NT2/D1 (cell line): ENCODE measurements at places on chromosomes 2 and 18.

DNA sequence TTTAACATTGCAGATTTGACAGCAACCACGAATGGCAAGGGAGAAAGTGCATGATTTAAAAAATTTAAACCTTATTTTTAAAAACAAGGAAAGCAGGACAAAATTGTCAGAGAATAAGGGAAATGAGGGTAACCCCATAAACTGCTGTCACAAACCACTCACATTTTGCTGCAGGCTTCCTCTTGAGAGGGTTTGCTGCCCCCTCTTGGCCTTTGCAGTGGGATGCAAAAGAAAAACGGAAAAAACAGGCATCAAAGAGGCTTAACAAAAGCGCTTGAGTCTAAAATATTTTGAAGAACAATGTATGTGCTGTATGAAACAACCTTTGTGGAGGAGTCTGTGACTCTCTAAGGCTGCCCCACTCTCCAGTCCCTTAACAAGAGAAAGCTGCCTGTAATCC, 91.6 kb downstream of the TMX3 start:
- peak; percentile 43 for DNase-seq

- DNase-seq = no peak
These were observed 394.9 kb upstream of the TRIB2 start for GRCh38 chr2:12321886-12322285.

DNA sequence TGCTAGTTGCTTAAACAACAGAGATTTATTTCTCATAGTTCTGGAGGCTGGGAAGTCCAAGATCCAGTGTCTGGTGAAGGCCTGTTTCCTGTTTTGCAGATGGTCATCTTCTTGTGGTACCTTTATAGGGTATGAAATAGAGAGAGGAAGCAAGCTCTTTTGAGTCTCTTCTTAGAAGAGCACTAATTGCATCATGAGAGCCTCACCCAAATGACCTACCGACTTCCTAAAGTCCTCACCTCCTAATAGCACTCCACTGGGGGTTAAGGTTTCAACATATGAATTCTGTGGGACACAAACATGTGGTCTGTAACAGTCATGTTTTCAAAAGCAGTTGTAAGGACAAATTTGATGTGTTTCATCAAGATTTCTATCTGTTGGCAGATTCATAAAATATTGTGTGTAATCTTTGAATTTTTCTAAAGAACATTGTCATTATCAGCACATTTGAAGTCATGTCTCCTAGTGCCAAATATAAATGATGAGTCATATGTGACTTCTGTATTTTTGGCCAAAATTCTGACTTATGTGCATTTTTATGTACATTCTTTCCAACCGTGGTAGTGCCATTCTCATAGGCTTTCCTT, 45.3 kb downstream of the CD28 start:
- no peak for DNase-seq

DNA sequence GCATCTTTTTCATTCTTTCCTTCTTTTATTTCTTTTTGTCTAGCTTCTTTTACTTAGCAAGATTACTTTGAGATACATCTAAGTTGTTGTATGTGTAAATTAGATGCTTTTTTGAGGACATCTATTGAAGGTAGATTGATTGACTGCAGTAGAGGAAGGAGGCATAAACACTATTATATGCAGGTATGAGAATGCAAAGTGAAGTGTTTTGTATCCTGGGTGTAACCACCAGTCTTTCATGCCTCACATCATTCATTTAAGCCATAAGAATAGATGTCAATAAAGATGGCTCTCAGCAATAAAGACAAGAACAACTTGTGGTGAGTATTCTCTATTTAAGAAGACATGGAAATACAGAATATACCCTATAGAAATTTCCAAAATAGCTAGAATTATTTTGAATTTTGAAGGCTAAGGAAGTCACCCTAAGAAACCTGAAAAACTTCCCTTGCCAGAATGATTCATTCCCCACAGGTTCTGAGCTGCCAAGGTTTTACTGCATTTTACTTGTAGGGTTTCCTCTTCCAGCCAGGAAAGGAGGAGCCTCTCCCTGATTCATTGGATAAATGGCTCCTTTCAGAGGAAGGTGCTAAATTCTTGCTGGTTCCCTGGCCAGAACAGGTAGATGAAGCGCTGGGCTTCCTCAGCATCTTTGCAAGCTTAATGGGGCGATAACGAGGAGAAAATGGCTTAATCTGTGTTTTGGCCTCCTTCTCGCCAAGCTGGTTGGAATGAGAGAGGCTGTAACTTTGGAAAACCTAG, 279.8 kb upstream of the SLC14A2 start:
- DNase-seq = no peak

DNA sequence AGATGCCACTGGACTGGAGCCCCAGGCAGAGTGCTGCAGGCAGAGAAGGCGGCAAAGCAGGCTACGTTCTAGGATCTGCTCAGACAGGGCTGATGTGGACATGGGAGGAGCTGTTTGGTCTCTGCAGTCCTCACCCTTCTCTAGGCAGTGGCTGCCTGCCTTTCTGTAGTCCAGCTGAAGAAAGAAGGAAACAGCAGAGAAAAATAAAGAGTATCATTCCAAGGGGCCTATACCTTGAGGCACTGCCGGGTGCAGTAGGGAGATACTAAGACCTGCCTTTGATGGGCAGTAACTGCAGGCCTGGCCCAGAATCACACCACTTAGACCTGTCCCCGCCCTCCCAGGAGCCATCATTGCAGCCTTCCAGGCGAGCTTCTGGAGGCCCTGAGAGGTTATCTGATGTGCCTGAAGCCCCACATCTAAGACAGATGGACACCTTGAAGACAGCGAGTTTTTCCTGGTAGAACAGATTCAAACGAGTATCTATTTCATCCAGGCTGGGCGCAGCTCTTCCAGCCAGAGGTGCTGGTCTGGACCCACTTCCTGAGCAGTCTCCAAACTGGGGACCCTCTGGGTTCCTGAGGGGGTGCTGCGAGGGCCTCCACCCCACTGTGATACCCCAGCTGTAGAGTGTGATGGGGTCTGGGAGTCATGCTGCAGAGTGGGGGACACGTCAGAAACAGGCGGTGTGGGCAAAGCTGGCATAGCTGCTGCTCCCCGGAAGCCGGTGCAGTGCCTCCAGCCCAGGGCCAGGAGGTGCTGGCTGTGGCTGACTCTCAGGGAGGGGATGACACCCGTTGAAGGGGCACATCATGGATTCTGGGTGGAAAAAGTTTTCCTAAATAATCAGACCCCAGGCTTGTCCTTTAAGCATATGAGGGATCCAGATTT, 87.3 kb upstream of the OTOS start:
- no peak for DNase-seq

- peak; percentile 9 for DNase-seq
These were observed 38.9 kb downstream of the CTAGE1 start for GRCh38 chr18:22378672-22379282.

DNA sequence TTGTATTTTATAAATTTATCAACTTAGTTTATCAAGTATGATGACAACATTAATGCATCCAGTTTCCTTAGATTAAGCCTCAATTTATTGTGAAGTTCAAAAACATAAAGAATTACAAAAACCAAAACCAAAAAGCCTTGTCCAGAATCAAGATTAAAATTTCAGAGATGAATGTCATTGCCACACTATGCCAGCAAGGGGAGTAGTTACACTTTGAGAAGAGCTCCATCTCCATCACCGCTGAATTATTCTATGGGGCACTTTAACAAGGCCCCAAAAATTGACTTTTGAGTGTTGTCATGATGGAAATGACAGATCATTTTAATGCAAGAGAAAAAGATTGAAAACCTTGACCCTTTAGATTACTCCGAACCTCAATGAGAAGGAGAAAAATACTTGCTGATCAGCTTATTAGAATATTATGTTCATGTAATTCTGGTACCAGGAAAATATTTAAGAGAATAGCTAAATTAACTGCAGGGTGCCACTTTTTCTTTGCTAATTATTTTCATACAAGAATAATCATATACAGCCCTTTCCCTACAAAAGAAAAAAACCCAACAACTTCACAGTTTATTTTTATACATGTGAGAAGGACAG, 152.5 kb upstream of the AQP4 start:
- no peak for DNase-seq

DNA sequence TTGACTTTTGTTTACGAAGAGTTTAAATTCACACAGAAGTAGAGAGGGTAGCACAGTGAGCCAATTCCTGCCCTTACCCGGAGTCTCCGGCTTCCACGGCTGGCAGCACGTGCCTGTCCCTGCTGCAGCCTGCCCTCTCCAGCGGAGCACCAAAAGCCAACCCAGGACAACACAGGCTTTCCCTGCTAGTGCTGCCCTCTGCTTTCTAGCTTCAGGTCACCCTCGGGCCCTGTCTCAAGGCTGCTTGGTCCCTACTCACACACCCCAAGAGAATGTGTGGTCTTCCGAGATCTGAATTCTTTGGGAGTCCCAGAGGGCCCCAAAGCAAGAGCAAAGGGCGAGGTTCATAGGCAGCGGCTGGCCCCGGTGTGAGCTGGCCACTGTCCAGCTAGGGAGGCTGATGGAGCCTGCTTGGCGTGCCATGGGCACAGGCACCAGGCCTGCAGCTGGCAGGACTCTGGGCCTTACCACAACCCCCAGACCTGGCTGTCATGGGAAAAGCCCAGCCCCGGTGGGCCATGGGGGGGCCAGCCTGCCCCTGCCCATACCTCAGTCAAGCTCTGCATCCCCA, 7.0 kb upstream of the HS6ST1 start:
- DNase-seq = no peak

DNA sequence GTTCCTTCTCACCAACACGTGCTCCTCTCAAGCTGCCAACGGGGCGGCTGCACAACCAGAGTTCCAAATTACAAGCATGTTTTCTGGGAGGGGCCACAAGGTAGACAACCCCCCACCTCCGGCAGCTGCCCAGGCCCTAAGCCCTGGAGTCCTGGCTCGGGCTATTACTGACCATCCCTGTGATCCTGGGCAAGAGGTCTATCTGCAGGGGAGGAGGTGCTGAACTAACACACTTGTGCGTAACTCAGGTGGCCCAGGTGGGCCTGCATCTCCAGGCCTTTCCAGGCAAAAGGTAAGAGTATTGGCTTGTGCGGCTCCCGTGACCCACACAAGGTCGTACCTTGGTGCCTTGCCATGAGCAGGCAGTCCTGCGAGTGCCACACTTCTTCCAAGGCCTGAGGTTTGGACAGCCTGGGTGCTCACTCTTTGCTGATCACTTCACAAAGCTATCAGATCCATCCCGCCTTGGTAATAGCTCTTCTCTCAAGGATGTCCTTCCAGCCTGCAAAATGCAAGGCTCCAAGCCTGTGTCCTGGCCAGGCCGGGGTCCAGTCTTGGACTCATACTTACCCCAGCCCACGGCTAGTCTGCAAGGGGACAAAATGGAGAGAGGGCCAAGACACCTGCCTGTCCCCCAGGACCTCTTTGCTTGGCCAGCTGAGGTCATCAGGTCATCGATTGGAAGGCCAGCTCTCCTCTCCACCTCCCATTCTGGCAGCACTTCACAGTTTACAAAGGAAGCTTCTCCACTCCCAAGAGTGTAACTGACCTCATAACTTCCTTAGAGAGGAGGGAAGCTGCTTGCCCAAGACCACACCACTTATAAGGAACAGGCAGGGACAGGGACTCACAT, 33.9 kb downstream of the ADRA2B start:
- DNase-seq = no peak

- no peak for DNase-seq
These were observed 66.7 kb upstream of the FAM136A start for GRCh38 chr2:70368545-70368944.

- DNase-seq = no peak
These were observed 28.8 kb downstream of the LONRF2 start for GRCh38 chr2:100293341-100294161.

DNA sequence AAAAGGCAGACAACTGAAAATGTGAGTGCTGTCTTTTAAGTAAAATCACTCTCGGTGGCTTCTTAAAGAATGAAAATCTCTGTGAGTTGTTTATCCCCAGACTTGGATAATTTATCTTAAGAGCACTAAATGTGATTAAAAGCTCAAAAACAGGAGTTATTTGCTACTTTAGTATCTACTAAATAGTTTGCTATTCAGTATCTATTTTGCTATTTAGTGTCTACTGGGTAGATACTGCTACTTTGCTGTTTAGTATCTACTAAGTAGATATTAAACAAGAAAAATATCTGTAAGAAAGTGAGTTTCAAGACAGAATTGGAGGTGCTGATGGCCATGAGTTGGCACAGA, 1.4 kb upstream of the KCNG3 start:
- no peak for DNase-seq

- no peak for DNase-seq
These were observed 68.4 kb downstream of the TRAPPC12 start for GRCh38 chr2:3447789-3448317.

- DNase-seq = no peak
These were observed 575 bp downstream of the CCDC150 start for GRCh38 chr2:196640031-196640548.

DNA sequence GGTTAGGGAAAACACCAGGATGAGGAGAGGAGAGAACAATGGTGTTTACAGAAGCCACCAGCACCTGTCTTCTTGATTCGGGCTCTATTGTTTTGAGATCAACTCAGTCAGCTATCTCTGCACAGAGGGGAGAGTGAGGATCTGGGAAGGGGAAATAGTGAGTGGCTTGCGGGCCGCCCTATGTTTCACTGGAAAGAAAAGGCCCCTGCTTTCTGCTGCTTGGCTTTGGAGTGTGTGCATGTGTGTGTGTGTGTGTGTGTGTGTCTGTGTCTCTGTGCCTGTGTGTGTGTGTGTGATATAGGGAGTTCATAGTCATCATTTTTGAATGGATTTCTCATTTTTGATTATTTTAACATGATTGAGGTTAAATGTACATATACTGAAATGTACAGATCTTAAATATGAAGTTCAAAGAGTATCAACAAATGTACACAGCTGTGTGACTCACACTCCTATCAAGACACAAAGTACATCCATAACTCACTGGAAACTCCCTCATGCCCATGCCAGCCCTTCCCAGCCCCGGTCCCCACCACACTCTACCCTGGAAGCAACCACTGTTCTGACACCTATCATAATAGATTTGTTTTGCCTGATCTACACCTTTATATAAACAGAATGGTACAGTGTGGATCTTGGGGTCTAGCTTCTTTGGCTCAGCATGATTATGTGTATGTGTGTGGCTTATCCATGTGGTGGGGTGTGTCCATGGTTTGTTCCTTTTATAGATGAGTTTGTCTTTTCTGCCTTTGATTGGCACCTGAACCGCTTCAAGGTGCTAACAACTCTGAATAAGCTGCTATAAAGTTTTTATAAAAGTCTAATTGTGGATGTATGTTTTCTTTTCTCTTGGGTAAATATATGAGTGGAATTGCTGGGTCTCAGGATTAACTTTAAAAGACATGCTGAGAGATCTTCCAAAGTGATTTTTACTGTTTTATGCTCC, 258.3 kb downstream of the SETBP1 start:
- DNase-seq = no peak

DNA sequence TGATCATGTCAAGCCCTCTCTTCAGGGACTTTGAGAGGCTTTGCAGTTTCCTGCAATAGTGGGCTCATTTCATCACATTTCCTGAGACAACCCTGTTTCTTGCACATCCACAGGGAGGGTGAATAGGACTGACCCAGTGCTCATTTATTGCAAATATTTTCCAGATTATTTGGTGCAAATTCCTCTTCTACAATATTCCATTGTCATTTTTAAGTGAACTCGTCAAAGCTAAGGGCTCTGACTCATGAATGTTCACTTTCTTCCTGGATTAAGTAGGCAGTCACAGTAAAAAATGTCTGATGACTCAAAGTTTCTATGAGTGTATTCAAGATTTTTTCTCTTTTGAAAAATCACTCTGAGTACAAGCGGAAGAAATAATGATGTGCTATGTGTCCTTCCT, 225.5 kb upstream of the GALNT5 start:
- DNase-seq = no peak
